K562 (cell line): ENCODE measurements at places on chromosomes 4 and X. TPM values are rescaled to one million over a fixed set of nuclear protein-coding genes. Genes with fewer than 3 reads are reported as not detected.
A peak's percentile ranks its signal among the peaks of the same experiment; 100 is the strongest.

Gene DAPP1
- total RNA-seq, result 2.0 and 2.2 TPM in 2 replicates

Gene GRID2
- total RNA-seq, result not detected in 2 replicates

Gene POU4F2
- not detected in 2 replicates for total RNA-seq

Gene SEC24D
- total RNA-seq, result 20.0 and 20.1 TPM in 2 replicates

Gene L1CAM
- 0.29 and 0.86 TPM in 2 replicates for total RNA-seq

Gene MAGEB5
- total RNA-seq, result not detected in 2 replicates

DNA sequence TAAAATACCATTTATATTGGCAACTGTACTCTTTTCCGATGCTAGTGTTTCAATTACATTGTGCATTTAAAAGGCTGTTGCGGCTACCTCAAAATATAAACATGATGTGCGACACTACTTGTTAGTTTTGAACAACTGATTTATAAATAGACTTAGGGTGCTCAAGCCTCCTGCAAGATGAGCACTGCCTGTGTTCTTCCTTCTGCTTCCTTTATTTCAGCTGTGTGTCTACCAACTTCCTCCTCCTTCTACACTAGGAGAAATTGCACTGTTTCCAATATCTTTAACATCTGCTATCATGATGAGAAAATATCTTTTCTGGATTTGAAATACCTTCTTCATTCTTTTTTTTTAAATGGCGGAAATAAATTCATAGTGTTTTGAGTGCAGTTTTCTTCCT is 24.0 kb downstream of the TET2 start:
- H3K4me3 ChIP-seq, result no peak overlapping the region
- no peaks in the 10 kb centered on the region for H3K4me1 ChIP-seq
- no peaks in the 10 kb centered on the region for H3K36me3 ChIP-seq
- H3K27ac ChIP-seq, result no peak overlapping the region
- no peak for DNase-seq

DNA sequence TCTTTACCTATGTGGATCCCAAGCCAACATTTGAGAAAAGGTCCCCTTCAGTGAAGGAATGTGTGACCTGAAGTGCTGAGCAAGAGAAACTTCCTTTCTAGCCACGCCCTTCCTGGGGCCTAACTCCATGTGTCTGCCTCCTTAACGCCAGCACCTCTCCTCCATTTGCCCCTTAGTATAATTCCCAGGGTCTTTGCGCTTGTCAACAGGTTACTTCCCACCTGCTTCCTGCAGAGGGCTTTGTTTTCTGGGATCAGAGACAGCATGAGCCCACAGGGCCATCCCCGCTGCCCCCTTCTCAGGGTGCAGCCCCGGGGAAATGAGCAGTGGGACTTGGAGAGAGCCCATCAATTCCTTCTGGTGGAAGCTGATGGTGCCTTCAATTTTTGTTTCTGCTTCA is 45.9 kb upstream of the DRD5 start:
- no peak overlapping the region for H3K4me3 ChIP-seq
- no peak overlapping the region for H3K27ac ChIP-seq
- no peak for DNase-seq
- no peaks in the 10 kb centered on the region for H3K36me3 ChIP-seq

GRCh38 chr4:164441109-164441508 is 312.8 kb upstream of the SMIM31 start:
- H3K27me3 ChIP-seq, result no peaks in the 10 kb centered on the region
- no peaks in the 10 kb centered on the region for H3K36me3 ChIP-seq
- no peak overlapping the region; the same call in 2 of the 3 replicates for H3K27ac ChIP-seq
- DNase-seq, result no peak
- H3K4me1 ChIP-seq, result no peaks in the 10 kb centered on the region

DNA sequence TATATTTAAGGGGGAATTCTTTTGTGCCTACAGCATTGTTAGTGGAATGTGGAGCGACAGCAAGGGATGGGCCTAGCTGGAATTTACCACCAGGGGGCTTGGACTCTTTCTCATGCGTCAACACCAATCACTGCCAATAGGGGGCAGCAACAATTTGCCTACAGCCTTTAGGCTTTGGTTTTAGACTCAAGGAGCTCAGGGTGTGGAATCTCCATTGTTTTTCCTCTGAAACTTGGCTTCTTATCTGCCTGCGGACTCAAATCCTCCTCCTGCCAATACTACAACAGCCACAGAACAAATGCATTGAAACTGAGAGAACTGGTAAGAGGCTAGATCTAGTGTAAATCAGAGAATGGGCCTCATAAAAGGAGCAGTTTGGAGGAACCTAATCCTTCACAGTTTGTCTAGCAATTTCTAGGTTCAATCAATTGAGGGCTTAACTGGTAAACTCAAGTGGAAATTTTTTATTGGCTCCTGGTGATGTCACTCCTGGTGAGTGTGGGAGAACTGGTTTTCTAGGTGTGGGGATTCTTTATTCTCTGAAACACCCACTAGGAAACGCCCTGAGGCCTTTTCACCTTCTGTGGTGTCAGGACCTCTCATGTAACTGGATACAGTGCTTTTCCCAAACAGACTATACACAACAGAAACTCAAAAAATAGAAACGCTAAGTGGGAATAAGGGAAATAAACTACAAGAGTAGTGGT is 27.9 kb upstream of the TMSB4X start:
- H3K4me1 ChIP-seq, result peaks cover 55% of the 10 kb centered on the region
- H3K36me3 ChIP-seq, result no peaks in the 10 kb centered on the region; the same call in 2 of the 3 replicates
- DNase-seq, result peak; percentile 74
- no peak overlapping the region for H3K4me3 ChIP-seq
- no peaks in the 10 kb centered on the region for H3K27me3 ChIP-seq
- H3K27ac ChIP-seq, result peak overlapping the region; percentile 79

DNA sequence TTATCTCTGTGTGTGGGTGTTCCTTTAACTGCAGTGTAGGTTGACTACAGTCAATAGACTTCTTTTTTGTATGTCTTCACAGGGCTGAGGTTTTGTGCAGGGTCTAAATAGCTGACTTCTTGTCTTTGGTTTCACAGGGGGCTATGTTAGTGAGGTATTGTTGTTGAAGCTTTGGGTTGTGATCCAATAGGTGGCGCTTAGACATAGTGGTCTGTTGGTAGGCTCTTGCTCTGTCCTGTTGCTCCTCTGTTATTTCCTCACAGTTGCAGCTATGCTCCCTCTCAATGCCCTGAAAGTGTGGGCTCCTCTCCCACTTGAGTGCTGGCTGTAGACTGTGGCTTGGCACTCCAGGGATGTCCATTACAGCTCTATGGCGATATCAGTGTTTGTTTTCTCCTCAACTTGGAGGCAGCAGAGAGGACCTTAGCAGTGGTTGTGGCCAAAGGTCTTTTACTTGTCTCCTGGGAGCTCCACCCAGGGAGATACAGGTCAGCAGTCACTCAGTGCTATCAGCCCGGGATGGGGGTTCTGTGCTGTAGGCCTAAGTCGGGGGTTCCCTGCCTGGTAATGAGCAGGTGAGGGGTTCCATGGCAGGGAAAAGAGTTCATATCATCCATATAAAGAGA is 14.0 kb downstream of the POF1B start:
- no peak overlapping the region for H3K4me3 ChIP-seq
- no peaks in the 10 kb centered on the region for H3K36me3 ChIP-seq
- H3K4me1 ChIP-seq, result no peaks in the 10 kb centered on the region
- DNase-seq, result no peak
- H3K27me3 ChIP-seq, result no peaks in the 10 kb centered on the region
- H3K27ac ChIP-seq, result no peak overlapping the region

GRCh38 chr4:141871086-141871770 is 234.8 kb downstream of the IL15 start:
- H3K27ac ChIP-seq, result no peak overlapping the region
- H3K4me1 ChIP-seq, result no peaks in the 10 kb centered on the region
- no peak for DNase-seq

- no peaks in the 10 kb centered on the region for H3K27me3 ChIP-seq
- H3K27ac ChIP-seq, result peak overlapping the region; percentile 53; the same call in 2 of the 3 replicates
- H3K4me3 ChIP-seq, result no peak overlapping the region
Measured at GRCh38 chr4:123421937-123422781, 25.6 kb downstream of the SPRY1 start.
